Cerebellar nuclear complex (tissue), 1 donor: ENCODE measurements at places on chromosomes 5 and 9.

GRCh38 chr5:104016646-104017045, 454.1 kb upstream of the NUDT12 start:
- DNase-seq = no peak

GRCh38 chr9:129626625-129627284, 792 bp downstream of the NTMT1 start:
- no peak for DNase-seq

GRCh38 chr5:63564789-63565188, 397.5 kb downstream of the HTR1A start:
- DNase-seq = no peak

GRCh38 chr5:94043311-94043710, 301.9 kb upstream of the POU5F2 start:
- DNase-seq = no peak

DNA sequence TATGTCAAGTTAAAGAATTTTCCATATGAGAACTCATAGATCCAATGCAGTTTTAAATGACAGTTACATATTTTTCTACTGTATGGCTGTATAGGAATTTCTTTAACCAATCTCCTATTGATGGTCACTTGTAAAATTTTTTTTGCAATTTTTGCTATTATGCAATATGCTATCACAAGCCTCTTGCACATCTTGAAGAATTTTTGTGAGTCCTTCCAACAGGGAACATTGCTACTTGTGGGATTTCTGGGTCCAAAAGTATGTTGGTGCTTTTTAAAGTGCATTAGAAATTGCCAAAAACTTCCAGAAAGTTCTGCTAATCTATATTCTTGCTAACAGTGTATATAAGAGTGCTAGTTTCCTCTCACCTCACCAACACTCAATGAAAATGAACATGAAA, 65.1 kb downstream of the NPR3 start:
- no peak for DNase-seq

GRCh38 chr9:2907411-2907810, 63.5 kb upstream of the PUM3 start:
- no peak for DNase-seq

- no peak for DNase-seq
Measured at GRCh38 chr5:142610176-142611001, 75.5 kb downstream of the FGF1 start.

GRCh38 chr5:17794201-17794600, 159.9 kb downstream of the TAF11L14 start:
- DNase-seq = no peak

DNA sequence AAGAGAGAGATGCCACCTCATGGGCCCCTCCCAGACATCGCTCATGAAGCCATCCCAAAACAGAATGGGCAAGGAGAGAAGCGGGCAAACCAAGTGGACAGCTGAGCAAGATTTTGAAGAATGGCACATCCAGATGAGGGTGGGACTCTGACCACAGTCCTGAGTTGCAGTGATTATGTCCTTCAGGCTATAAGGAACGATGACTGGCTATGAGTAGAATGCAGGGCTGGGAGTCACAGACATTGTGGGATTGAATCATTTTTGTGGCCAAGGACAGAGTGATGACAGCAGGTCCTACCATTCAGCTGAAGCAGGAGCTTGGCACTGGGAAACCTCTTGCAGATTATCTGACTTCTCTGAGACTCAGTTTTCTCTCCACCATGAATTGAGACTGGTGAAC, 245.7 kb upstream of the SLC30A5 start:
- no peak for DNase-seq

GRCh38 chr5:151591144-151591819, at the start of gene FAT2:
FAT2 (minus strand) TSS chr5:151591331; CDS start chr5:151568931, 22,400 bp downstream.
- DNase-seq = peak; percentile 88

- DNase-seq = no peak
Measured at GRCh38 chr5:44085083-44085482, 304.1 kb downstream of the FGF10 start.

DNA sequence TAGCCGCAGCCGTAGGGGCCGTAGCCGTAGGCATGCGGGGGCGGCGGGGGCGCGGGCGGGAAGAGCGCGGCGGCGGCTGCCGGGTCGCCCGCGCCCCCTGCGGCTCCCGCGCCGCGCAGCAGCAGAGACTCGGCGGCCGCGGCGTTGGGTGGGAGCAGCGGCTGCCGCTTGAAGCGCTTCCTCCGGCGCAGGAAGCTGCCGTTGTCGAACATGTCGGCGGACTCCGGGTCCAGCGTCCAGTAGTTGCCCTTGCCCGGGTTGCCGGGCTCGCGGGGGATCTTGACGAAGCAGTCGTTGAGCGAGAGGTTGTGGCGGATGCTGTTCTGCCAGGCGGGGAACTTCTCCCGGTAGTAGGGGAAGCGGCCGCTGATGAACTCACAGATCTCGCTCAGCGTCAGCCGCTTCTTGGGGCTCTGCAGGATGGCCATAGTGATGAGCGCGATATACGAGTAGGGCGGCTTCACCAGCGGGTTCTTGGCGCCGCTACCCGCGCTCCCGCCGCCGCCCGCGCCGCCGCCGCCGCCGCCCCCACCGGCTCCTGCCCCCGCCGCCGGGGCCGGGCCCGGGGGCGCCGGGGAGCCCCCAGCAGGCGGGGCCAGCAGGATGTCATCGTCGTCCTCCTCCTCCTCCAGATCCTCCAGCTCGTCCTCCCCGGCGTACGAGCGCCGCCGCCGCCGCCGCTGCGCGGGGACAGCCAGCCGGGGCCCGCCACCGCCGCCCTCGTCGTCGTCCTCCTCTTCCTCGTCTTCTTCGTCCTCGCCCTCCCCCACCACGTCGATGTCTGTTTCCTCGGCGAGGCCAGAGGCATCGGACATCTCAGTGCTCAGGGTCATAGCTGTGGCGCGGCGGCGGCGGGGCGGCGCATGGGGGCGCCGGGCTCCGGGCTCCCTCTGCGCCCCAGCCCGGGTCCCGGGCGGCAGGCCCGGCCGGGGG, 781 bp downstream of the FOXD1 start:
- no peak for DNase-seq

DNA sequence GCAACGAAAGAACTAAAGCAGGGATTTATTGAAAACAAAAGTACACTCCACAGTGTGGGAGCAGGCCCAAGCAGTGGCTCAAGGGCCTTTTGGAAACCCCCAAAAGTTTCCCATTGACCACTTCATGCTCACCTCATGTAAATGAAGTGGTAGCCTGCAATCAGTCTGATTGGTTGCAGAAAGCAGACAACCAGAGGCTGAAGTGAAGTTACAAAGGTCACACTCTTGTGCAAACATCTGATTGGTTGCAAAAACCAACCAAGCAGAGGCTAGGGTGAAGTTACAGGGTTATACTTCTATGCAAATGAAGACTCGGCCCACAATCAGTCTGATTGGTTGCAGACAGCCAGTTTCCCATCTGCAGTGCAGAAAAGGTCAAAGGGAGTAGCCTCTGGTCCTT, 258.0 kb downstream of the YTHDC2 start:
- no peak for DNase-seq

- DNase-seq = no peak
Measured at GRCh38 chr9:19456996-19457692, 48.3 kb downstream of the ACER2 start.

DNA sequence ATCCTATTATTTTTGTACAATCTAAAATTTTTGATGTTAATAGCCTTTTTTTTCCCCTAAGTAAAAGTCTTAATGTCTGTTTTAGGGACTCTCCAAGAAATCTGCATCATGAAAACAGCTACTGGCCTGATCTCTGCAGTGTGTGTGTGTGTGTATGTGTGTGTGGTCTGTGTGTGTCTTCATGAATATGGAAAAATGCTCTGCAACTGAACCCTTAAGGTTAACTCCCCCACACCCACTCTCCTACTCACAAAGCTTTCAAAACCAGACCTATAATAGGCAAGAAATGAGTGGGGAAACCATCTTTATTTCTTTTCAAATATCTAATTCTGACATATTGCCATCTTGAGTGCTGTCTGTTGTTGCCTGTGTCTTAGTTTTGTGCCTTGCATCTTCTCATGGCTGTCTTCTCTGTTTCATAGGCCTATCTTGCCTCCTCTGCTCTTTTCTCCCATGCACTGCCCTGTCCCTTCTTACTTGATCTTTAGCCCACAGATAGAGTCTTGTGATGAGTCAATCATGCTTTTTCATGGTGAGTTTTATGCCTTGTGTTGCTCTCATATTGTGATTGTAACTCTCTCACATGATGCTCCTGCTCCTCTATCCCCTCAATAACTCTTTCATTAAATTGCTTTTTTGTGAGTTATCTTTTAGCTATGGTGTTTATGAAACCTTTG, 68.3 kb downstream of the CHSY3 start:
- DNase-seq = no peak

GRCh38 chr5:96876292-96876850, at the start of gene ERAP2:
ERAP2 (plus strand) TSS chr5:96876500; CDS start chr5:96879686, 3,186 bp downstream.
- DNase-seq = no peak

DNA sequence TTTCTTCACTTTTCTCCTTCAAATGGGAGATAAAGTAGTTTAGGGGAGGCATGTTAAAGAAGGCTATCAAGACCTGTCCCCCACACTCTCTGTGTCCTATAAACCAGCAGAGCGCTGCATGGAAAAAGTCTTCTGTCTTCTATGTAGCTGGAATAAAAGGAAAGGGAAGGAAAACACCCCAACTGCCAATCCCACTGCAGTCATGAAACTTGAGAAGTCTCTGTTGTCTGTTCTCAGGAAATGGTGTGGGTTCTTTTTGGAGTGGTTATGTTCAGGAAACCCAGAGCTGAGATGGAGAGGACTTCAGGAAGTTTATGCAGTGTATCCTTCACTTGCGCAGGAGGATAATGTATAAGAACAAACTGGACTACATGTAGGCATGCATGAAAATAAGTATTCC, 274.3 kb downstream of the GAS1 start:
- DNase-seq = no peak

- DNase-seq = no peak
Measured at GRCh38 chr5:113245427-113246225, 189.2 kb downstream of the TSSK1B start.

- DNase-seq = no peak
Measured at GRCh38 chr9:97689401-97690180, 7.5 kb downstream of the XPA start.

GRCh38 chr5:132491368-132492364, 1.1 kb upstream of the IRF1 start:
- no peak for DNase-seq

GRCh38 chr5:171850324-171850947, 64.8 kb downstream of the SMIM23 start:
- no peak for DNase-seq

DNA sequence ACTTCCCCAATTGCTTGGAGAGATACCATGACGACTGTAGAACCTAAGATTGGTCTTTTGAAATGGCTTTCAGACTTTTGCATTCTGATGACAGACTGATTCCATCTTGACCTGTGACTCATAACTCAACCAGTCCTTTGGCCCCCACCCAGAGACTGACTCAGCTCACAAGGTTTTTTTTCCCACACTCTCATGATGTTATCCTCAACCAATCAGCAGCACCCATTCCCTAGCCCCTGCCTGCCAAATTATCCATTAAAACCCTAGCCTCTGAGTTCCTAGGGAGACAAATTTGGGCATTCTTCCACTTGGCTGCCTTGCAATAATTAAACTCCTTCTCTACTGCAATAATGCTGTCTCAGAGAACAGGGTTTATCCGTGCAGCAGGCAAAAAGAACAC, 1263.3 kb upstream of the CDH9 start:
- DNase-seq = no peak

- no peak for DNase-seq
Measured at GRCh38 chr5:21701317-21701716, 1151.8 kb downstream of the CDH12 start.

- DNase-seq = no peak
Measured at GRCh38 chr5:15585841-15586591, 86.0 kb downstream of the FBXL7 start.

DNA sequence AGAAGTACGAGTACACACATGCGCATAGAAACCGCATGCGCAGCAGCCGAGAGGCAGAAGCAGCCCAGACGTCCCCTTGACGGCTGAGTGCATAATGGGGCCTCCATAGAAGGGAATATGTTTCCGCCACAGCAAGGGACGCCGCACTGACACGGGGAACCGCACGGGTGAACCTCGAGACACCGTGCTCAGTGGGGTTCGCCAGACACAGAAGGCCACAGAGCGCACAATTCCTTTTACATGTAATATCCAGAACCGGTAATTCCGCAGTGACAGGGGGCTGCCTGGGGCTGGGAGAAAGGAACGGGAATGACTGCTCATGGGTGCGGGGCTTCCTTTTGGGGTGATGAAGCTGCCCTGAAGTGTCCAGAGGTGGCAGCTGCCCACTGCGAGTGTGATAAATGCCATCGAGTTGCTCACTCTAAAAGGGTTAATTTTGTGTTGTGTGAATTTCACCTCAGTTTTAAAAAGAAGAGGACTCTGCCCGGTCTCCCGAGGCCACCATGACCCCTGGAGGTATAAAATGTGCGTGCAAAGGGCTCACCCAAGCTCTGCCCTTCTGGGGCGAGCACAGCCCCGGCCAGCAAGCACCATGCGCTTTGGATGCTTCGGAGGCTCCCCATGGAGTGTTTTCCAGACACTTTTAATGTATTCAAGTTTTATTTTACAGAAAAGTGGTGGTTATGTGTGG, 29.7 kb downstream of the MRPL36 start:
- DNase-seq = no peak

DNA sequence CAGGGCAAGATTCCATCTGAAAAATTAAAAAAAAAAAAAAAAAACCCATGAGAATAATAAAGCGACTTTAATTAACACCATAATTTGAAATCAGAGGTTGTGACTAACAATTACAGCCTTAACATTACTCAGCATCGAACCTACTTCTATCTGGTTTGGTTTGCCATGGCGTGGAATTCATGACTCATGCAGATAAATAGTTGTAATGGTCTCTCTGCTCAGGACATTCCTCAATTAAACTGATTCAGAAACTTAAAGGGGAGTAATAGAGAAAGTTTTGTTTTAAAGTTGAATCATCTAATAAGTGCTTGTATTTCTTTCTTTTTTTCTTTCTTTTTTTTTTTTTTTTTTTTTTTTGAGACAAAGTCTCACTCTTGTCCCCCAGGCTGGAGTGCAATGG, 135.5 kb downstream of the SPATA31D1 start:
- DNase-seq = no peak

DNA sequence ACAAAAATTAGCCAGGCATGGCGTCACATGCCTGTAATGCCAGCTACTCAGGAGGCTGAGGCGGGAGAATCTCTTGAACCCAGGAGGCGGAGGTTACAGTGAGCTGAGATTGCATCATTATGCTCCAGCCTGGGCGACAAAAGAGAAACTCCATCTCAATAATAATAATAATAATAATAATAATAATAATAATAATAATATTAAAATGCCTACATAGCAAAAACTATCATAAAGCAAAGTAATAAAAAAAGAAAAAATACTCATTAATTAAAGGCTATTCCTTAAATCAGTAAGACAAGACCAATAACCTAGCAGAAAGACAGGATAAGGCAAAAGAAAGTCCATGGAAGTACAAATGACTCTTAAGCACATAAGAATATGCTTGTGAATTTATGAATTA, 50.0 kb downstream of the MRPS27 start:
- DNase-seq = no peak
